ENCODE measurements at places on chromosomes 6 and 20.

DNA sequence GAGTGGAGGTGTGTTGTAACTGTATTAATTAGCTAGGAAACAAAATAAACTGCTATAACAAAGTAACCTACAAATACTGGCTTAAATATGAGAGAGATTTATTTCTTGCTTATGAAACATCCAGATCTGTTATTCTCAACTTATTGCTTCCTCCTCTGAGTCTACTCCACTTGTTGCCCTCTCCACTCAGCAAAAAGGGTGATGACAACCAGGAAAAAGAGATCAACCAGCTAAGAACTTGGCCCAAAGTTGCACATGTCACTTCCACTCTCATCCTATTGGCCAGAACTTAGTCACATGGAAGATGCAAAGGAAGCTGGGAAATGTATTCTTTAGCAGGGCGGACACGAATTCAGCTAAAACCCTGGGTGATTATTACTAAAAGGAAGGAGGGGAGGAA lies 5.2 kb upstream of the TP53RK start:
- DNase-seq, result no peak

DNA sequence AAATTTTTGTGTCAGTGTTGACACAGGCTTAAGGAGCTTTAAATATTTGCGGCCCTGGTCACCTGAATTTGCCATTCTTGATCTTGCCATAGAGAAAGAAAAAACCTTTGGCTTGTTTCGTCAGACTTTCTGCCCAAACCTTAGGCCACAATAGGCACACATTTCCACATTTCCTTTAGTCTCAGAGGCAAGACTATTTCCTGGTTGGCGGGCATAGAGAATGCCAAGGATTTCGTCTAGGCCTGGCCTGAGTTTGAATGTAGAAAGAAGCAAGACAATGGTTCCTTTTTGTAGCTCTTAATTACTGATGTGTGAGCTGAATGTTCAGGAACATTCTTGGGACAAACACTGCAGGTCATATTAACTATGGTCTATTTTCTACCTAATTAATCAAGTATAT lies 108.1 kb downstream of the TRMT11 start:
- no peak for DNase-seq

DNA sequence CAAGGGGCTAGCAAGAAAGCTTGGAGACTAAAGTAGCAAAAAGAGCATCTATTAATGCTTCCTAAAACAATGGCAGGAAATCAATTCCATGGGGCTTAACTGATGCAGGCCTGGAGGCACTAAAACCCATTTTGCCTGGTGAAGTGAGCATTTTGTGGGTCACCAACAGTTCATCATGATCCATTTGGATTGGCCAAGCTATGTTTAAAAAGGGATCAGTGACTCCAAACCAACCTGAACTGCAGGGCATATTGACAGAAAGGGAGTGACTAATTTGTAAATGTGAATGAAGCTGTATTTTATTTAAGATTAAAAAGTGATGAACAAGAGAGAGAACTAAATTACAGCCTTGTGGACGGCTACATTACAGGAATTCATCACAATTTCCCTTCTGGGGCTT lies 132.0 kb downstream of the PCSK2 start:
- no peak for DNase-seq

- no peak for DNase-seq
These were observed 391 bp downstream of the ADGRF1 start for GRCh38 chr6:47041741-47042140.

DNA sequence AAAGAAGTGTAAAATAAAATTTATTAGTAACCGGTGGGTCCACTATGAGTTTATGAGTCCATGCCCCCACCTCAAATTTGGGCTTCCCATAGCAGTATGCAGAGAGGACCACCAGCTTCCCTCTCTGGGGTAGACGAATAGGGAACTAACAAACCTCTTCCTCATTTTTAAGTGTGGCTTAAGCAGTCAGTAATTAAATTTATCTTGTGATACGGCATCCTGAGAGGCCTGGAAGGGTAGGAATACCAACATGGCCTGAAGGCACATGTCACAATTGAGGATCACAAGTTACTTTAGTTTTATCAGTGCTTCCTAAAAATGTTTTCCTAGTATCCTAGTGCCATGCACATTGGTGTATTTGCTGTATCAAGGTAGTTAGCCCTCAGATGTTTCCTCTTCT lies 239.9 kb downstream of the HIVEP2 start:
- DNase-seq, result no peak

GRCh38 chr6:14876778-14877613 lies 368.9 kb upstream of the JARID2 start:
- DNase-seq, result no peak

- DNase-seq, result no peak
These were observed 248.5 kb downstream of the BTBD9 start for GRCh38 chr6:38391206-38391605.
